Activated T-helper 9 cell treated with anti-CD3 and anti-CD28 coated beads, Interleukin-2, amount 50 U/mL, for 16 hours (primary cell): ENCODE measurements at places on chromosomes 3 and 15.

- DNase-seq = peak; percentile 9
Measured at GRCh38 chr3:197428117-197428801, 127.5 kb downstream of the BDH1 start.

GRCh38 chr3:196207833-196208607 lies 3.2 kb downstream of the ZDHHC19 start:
- DNase-seq = peak; percentile 42

- no peak for DNase-seq
Measured at GRCh38 chr3:123371426-123371825, 77.5 kb downstream of the ADCY5 start.

GRCh38 chr3:194100856-194101390 lies 35.0 kb upstream of the HES1 start:
- no peak for DNase-seq

DNA sequence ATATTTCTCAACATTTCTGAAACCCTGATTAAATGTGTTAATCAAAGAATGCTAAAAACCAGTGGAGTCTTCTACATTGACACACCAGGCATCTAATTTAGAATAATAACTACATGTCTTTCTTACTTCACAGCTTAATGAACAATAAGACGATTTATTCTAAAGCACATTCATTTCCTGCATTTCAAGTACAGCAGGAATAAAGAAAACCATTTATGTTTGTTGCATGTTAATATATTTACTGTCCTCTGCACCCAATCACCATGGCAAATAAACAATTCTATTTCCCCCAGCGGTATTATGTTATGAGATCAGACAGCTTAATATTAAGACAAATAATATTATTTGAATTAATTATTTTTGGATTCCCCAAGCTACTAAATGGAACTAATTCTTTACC lies 1336.3 kb upstream of the CADM2 start:
- no peak for DNase-seq

DNA sequence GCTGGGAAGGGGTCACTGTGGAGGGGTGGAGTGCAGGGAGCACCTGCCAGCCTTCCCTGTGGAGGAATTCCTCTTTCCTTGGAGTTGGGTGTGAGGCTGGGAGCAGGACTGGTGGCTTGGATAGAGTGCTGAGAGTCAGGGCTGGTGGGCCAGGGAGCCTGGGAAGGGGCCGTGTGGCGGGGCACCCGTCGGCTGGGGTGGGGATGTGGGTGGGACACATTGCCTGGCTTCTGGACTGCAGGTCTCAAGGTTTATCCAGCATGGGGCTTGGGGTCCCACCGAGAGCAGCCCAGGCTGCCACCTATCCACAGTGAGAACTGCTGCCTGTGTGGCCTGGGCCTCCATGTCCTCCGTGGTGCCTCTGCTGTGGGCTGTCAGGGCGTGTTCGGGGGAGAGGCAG lies 4.7 kb downstream of the PLXNA1 start:
- no peak for DNase-seq

DNA sequence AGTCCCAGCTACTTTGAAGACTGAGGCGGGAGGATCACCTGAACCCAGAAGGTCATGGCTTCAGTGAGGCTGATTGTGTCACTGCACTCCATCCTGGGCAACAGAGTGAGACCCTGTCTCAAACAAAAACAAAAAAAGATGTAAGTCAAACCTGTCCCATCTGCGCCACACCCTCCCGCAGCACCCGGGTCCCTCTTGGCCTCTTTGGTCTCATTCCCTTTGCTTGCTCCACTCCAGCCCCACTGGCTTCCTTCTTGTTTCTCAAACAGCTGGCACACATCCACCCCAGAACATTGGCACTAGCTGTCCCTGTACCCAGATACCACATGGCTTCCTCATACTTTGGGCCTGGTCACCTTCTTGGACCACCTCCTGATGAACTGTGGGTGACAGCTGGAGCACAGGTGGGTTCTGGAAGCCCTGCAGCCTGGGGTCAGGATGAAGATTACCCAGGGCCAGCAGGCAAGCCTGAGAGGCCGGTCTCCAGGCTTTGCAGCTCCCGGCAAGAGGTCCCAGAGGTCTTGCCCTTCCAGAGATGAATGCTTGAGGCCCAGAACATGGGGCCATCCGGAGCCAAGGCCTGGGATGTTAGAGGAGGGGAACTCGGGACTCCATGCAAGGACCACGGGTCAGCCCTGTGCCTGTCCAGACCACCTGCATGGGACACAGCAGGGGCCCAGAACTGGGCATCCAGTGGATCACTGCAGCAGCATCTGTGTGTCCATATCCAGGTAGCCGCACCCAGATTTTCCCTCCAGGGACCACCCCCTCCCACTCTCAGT lies 10.9 kb upstream of the GATA2 start:
- no peak for DNase-seq

DNA sequence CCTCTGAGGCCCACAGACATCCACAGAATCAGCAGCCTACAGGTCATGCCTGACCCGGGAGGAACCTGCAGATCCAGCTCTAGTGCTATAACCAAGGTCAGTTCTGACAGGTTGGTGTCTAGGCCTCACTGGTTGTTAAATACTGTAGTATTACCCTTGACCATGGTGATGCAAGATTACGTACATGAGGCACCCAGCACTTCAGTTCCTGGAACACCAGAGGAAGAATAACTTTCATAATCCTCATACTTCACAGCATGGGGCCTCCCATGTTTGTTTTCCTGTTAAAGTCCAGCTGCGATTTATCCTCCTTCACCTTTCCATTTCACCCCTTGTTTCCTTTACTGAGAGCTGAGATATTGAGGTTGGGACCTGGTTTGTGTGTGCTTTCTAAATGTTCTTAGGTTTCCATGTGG lies 34.4 kb upstream of the GLCE start:
- DNase-seq = no peak

DNA sequence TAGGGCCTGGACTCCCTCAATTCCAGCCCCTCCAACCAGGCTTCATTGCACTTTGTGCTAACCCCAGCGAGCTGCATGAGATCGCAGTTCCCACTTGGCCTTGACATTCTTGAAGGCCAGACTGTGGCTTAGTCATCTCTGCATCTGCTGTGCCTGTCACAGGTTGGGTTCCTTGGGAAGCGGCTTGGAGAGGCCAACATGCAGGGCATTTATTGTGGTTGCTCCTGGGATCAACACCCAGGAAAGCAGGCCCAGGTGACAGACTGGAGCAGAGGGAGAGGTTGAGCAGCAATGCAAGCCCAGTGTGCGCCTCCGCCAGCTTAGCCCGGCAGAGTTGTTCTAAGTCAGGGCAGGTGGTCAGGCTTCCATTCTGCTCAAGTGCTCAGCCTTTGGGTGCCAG lies 10.5 kb downstream of the ABCF3 start:
- no peak for DNase-seq

DNA sequence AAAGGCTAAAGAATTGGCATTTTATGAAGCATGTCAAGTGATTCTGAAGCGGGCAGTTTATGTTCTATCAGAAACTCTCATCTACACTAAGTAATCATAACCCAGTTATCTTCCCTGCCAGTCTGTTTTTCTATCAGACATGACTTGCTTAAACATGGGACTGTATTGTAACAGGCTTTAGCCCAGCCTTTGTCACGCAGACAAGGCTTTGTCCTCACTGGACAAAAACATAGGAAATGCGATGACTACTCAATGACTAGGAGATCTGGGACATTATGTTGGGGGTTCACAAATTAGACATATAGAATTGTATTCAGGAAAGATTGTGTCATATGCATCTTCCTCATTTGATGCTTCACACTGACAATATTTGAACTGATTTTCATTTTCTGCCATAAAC lies 115.5 kb downstream of the GADL1 start:
- no peak for DNase-seq

DNA sequence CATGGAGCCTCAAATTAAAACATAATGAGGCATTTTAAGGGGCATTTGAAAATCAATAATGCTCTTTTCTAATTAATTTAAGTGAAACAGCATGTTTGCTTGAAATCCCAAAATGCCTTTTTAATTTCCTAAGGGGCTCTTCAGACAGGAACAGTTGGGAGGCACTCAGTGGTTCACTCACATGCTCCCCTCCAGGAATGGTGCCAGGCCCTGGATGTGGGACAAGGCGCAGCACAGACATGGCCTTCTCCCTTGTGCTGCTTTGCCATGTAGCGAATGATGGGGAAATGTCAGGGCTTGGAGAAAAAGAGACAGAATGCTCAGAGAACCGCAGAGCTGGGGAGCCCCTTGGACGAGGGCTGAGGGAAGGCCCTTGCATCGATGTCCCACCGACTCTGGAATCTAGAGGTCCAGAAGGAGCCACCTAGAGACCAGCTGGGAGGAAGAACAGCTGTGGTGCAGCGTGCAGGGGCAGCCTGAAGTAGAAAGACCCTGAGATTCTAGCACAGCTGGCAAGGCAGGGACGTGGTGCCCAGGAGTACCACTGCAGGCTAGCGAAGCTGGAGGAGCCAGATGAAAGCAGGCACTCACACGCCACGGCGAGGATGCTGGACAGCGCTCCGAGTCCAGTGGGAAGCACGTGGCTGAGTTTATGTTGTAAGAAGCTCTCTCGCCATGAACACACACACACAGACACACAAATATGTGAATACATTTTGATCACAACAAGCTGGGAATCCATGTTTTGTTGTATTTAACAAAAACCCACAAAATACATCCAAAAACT lies 27.0 kb downstream of the NSMCE3 start:
- no peak for DNase-seq

DNA sequence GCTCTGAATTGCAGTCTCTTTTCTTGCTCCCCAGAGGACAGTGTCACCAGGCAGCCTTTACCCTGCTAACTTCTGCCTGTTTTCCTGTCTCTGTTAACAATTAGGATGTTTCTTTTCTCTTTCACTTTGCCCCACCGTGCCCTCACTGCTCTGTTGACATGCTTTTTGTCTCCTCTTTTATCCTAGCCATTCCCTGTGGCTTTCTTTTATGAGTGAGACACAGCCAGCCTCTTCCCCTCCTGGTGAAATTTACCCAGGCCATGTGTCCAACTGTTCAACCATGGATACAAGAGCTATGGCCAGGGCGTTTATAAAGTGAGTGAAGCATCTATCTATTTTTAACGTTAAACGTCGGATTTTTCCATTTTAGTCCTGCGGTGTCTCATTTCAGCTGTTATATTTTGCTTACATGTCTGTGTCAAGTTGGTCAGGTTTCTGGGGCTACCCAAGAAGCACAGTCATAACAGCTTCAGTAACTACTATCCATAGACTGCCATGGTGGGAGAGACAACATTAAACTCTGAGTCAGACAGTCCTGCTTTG lies 443.2 kb upstream of the AZI2 start:
- no peak for DNase-seq

DNA sequence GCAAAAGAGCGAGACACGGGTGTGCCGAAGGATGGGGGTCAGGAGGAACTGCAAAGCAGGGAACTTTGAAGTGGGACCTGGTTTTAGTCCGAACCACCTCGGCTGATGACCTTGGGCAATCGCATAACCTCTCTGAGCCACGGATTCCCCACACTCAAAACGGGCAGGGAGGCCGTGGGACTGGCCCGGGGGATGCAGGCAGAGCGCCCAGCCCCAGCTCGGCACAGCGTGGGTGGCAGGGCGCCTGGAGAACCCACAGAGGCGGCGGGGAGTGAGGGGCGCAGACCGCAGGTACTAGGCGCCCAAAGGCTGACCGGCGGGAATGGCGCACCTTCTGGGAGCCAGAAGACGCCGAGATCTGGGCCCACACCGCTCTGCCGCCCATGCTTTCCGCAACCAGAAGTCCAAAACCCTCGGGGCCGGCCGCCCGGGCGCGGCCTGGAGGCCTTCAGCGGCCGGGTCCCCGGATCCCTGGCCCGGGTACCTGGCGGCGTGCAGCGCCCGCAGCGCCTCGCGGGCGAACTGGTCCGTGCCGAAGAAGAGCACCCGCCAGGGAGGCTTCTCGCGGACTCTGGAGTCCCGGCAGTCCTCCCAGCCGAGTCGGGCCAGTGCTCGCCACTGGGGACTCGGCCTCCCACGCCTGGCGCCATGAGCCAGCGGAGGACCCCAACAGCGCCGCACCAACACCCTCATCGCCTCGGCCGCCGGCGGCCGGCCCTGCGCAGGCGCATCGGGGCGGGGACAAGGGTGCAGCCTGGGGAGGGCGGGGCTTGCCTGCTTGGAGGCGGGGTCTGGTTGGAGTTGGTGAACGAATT lies at the start of gene MTFMT:
Gene MTFMT, minus strand, starts transcription at position 719 of the 815 bp plus-strand sequence. Its CDS starts 26 bp downstream, at position 693.
- peak; percentile 88 for DNase-seq

DNA sequence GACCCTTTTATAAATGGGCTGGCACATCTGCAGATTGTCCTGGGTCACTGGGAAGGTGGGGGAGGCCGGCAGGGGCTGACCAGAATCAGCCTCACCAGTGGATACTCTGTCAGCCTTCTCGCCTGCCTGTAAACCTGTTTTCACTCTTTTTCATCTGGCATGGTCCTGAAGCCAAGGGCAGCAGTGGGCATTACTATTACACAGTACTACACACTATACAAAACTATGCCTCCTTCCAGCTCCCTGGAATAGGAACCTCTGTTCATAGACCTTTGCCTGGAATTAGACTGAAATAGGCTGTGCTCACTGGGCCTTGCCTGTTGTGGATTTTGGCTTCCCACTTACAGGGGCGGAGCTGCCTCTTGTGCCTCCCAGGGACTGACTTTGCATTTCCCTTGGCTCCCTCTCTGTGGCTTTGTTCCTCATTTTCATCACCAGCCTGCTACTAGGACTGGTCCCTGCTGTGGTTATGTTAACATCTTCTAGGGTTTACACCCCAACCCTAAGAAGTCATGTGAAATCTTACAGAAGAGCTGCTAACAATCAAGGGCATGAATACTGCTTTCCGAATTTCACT lies 120.7 kb downstream of the FNDC3B start:
- no peak for DNase-seq

GRCh38 chr15:81766829-81767475 lies 278.9 kb downstream of the MEX3B start:
- DNase-seq = no peak

DNA sequence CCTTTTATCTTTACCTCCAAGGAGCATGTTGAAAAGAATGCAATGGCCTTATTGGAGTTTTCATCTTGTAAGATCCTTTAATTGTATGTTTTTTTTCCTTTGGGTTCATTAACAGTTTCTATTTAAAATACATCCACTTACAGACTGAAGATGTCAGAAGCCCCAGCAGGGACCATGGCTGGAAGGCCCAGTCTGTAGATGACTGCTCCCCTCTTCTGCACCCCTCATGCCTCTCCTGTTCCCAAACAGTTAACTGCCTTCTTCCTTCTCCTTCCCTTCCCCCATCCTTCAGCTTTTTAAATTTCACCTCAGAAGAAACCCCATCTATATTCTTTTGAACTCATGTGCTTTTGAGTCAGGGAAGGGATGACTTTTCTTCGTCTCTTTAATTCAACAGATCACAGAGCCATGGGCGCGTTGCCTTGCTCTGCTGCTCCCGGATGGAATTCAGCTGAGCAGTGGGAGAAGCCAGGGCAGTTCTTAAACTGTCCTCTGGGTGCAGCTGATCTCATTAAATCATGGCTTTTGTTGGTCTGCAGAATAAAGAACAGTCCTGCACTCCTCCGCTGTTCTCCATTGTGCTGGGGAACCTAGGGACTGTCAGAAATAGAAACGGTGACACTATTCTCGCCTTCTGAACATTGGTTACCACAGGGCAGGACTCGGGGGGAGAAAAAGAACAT lies 71.5 kb upstream of the EIF1B start:
- no peak for DNase-seq
